Activated T-cell treated with anti-CD3 and anti-CD28 coated beads for 4 hours (primary cell): ENCODE measurements at places on chromosomes 6 and 20.

DNA sequence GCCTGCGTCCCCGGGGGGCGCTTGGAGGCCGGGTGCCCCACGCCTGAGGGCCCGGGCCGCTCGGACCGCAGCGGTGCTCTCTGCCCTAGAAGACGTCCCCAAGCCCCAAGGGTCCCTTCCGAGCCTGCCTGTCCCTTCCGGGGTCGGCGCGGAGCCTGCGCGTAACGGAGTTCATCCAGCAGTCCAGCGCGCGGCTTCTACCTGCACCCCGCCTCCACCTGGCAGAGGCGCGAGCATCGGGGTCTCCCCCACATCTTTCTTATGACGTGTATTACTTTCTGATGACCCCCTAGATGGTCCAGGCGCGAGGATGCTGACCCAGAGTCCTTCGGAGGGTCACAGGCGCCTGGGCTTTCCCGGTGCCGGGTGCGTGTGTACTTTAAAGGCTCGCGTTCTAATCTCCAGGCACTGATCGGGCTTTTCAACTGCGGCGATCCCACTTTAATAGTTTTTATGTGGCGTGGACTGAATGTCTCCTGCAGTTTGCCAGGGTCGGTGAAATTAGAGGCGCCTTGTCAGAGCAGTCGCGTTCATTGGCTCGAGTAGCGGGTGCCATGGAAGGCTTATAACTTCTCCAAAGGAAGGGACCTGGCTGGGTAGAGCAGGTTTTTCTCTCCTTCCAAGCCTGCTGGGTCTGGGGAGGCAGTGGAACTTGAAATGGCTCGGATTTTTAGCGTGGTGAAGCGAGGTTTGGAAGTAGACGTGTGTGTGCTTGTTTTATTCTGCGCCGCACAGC is 912 bp downstream of the EYA4 start:
- DNase-seq: no peak

DNA sequence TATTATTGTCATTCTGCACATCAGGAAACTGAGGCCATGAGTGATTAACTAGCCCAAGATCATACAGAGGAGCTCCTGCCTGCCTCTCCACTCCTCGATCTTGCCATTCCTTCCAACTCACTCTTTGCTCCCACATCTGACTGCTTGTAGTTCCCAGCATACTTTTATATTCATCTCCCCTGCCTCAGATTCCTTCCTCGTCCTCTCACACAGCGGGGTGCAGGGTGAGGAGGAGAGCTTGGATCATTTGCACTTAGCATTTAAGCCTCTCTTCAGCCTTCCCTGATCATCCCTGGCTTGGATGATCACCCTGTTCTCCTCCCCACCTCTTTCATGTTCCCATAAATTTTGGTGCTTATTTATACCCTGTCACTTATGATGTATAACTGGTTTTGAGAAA is 515.1 kb upstream of the SOX4 start:
- DNase-seq: no peak

GRCh38 chr6:169620171-169621130 is 81.4 kb downstream of the WDR27 start:
- DNase-seq: no peak

DNA sequence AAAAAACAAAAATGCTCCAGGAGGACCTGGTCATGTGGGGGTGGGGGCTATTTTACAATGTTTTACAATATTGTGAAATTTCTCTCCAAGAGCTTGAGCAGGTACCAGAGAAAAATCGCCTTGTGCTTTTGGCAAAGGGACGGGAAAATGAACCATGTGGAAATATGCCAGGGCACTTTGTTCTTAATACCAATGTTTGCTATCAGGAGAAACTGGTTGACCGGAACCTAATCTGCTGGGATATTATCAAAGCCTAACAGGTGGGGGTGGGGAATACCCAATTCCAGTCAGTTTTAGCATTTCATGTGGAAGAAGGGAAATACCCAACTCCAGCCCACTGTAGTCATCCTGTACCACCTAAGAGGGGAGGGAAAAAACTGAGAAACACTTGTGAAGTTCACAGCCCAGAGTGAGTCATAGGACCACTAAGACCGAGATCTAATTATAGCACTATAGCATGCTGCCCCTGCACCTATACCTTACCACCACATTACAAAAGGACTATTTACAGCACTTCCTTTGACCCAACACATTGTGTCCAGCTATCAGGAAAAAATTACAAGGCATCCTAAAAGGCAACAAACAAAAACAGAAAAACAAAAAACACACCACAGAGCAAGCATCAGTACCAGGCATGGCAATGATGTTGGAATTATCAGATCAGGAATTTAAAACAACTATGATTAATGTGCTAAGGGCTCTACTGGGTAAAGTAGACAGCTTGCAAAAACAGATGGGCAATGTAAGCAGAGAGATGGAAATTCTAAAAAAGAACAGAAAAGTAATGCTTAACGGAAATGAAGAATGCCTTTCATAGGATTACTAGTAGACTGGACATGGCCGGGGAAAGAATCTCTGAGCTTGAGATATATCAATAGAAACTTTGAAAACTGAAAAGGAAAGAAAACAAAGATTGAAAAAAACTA is 84.1 kb upstream of the POPDC3 start:
- no peak for DNase-seq

DNA sequence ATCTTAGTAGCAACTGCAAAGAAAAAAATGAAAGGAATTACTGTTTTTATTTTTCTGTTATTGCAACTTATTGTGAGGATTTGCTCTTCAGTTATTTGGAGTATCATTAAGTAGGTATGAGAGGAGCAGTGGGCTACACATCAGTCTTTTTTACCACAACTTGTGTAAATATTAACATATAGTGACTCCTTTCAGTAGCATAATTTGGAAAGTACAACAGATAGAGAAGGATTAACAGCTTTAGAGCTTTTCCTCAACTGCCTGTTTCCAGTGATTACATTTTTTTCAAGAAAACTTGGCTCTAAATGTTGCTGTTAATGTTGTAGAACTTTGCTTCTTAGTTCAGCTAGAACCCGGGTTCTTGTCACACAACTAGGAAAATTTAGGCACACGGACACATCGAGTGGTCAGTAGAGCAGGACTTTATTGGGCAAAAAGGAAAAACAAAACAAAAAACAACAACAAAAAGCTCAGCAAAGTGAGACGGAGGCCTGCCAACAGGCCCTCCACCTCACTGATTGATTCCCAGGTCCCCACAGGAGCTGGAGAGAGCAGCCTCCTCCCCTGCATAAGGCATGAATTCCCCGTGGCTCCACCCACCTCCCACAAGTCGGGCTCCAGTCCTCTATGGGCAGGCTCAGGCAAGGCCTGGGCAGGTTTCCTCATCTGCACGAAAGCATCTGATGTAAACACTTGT is 75.1 kb downstream of the ADGRG6 start:
- no peak for DNase-seq

GRCh38 chr6:23446469-23446967 is 679.5 kb upstream of the NRSN1 start:
- DNase-seq: no peak

GRCh38 chr6:143872201-143872600 is 7.9 kb downstream of the ZC2HC1B start:
- DNase-seq: no peak

- no peak for DNase-seq
Observed at GRCh38 chr6:122789182-122790027, at the start of gene SMPDL3A. Gene SMPDL3A (plus strand): TSS chr6:122789258. CDS start chr6:122789347, 89 bp downstream.

- DNase-seq: no peak
Observed at GRCh38 chr20:2805689-2806350, 5.4 kb upstream of the CPXM1 start.

GRCh38 chr20:46375771-46376170 is 30.6 kb downstream of the ELMO2 start:
- DNase-seq: no peak

DNA sequence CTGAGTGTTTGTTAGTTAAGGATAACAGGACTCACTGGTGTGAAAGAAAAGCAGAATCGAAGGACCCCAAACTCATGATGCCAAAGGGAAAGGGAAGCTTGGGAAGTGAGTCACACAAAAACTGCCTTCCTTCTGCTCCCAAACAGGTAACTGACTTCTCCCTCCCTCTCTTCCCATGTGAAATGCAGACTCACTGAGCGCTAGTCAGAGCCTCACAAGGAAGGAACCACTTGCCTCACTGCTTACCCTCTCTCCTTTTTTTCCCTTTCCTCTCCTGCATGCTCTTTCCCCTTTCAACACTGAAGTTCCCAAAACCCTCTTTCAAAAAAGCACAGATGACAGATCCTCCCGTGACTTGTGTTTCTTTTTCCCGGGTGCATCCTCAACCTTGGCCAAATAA is 56.4 kb downstream of the LYRM4 start:
- DNase-seq: no peak

DNA sequence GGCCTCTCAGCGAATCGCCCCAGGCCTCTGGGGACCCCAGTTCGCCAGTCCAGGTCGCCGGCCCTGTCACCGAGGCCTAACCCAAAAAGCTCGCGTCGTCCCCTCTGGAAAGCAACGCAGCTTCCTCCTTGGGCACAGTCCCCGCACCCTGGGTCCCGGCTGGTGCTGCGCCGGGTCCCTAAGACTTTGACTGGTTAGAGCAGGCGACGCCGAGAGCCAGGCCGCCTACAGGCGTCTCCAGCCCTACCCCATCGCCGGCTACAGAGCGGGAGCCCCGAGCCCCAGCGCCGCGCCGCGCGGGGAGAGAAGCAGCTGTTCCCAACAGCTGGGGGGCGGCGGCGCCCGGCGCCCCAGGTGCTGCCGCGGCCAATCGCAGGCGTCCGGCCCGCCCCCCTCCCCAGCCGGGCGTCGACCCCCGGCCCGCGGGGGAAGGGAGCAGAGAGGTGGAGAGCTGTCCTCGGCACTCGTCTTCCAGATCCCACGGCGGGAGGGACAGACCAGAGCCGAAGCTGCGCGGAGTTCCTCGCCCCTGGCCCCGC is 540 bp upstream of the RBM24 start:
- DNase-seq: no peak

DNA sequence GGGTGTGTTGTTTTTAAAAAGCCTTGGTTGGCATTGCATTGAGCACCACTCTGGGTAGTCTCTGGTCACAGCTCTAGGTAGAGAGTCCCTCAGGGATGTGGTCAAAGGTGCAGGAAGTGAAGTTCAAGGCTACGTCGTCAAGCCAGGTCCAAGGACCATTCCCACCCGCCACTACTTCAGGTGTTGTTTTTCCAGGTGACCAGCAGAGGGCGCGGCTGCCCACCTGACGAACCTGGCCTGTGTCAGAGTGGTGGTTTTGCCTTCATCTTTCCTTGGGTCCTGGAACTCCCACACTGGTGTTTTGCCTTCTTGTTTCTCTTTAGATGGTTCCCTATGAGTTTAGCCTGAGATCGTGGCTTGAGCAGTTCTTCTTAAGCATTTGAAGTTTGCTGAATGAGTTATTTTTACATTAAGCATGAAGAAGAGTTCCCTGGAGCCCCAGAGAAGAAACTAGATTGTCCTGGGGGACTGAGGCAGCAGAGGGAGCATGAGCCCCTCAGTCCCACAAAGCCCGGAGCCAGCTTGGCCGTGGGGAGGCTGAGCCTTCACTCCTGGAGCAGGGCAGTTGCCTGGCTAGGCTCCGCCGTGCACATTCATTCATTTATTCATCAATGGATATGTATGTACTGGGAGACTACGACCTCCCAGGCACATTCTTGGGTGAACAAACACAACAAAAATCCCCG is 5.6 kb upstream of the PHACTR3 start:
- peak; percentile 11 for DNase-seq

DNA sequence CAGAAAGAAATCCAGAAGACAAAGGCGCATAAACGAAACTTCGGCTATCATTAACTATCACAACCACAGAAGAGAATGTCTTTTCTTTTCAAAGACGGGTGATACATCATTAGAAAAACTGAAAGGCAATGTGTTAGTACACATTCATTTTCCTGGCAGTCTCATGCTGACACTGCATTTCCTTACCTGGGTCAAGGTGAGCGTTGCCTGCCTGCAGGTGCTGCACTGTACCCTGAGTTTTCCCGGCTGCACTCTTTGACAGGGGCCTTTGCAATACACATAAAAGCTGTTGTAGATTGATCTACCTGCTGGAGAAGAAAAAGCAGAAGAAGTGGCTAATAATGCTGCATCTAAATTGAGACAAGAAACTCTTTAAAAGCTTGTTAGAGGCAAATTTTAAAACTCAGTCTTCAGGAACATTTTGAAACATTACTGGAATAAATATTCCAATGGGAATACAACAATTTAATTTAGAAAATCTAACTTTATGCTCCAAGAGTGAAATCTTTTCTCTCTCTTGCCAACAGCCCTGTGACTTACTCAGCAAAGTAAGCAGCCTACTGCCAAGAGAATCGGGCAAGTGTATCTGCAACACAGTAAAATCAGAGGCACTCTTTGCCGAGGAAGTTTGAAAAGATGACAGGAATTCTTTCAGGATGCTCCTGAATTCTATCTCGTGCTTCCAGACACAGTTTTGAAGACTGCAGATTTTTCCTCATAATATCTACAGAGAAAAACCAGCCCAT is 526.4 kb downstream of the PRKN start:
- no peak for DNase-seq

GRCh38 chr20:63352811-63353221 is 8.3 kb downstream of the CHRNA4 start:
- DNase-seq: no peak

- DNase-seq: no peak
Observed at GRCh38 chr6:38024908-38025307, 205.4 kb downstream of the ZFAND3 start.
